ENCODE measurements at places on chromosomes 1 and 21.
A peak's percentile ranks its signal among the peaks of the same experiment; 100 is the strongest.

- DNase-seq = no peak
These were observed 9.2 kb downstream of the PDZK1IP1 start for GRCh38 chr1:47180603-47181094.

DNA sequence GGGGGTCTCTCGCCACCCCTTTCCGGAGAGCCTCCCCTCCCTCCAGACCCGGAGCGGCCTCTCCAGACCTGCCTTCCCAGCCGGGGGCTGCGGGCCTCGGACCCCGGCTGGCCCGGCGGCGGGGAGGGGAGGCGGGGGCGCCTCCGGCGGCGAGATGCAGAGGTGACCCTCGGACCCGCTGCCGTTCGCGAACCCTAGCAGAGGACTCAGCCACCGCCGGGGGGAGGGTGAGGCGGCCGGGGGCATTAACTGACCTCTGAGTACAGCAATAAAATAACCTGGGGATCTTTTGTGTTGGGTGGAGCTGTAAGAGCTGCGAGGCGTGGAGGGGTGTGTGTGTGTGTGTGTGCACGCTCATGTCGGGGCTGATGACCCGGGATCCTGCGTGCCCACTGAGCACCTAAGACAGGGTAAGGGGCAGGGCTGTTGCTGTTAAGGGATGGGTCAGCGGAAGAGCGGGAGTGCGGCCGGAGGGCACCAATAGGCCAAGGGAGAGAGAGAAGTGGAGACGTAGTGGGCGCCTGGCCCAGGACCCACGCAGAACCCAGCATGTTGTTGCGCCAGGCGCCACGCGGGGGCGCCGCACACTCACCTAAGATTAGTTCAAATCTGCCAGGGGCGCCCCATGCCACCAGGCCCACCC, 6.3 kb downstream of the HAPLN2 start:
- DNase-seq = peak; percentile 28

DNA sequence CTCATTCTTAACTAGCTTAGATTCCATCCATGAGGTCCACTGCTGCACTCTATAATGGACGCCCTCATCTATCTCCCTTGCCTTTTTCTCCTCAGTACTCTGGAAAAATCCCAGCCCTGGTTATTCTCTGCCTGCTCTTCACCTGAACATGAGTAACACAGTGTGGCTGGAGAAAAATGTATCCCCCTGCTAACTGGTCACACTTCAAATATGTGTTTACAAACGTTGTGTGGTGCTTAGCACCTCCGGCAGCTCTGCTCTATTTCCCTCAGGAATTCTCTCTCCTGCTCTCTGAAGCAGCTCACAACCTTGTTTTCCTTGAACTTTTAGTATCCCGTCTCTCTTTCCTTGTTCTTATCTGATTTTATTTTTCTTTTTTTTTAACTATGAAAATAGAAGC, 4.1 kb downstream of the SCCPDH start:
- peak; percentile 39 for DNase-seq

DNA sequence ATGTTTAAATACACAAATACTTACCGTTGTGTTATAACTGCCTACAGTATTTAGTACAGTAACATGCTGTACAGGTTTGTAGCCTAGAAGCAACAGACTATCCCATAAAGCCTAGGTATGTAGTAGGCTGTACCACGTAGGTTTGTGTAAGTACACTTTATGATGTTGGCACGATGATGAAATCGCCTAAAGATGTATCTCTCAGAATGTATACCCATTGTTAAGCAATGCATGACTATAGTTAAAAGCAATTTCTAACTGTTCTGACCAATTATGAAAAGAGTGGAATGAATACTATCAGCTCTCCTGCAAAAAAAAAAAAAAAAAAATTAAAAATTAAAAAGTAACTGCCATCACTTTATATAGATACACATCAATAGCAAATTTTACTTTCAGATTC, 11.4 kb downstream of the HP1BP3 start:
- no peak for DNase-seq

- peak; percentile 62 for DNase-seq
These were observed 14.0 kb downstream of the F3 start for GRCh38 chr1:94527447-94528031.

DNA sequence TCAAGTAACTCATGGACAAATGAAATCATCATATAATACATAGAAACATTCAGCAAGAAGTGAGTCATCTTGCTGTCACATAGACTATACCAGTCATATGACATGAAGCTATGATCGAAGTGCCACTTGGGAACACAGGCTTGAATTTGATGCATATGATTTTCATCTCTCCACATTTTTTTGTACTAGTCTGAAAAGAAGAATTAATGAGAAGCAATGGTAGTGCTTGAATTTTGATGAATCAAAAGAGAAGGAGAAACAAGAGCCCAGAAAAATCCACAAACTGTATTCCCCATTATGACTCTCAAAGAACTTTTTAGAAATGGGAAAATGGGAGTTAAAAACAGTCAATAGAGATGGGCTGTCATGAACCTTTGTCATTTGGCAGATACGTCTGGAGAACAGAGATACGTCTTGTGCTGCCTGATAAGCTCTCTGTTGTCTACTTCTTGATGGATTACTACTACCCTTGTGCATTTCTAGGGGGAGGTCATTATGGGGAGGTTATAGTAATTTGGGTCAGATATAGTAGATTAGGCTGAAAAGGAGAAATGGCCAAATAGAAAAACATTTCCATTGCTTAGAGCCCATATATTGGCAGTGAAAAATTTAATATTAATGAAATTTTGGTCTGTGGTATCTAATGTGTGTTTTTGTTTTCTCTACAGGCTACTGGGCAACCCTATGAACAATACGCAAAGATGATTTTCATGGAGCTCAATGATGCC, 8.0 kb upstream of the LEPR start:
- no peak for DNase-seq

- DNase-seq = no peak
These were observed 14.8 kb downstream of the MFSD2A start for GRCh38 chr1:39969531-39970270.

DNA sequence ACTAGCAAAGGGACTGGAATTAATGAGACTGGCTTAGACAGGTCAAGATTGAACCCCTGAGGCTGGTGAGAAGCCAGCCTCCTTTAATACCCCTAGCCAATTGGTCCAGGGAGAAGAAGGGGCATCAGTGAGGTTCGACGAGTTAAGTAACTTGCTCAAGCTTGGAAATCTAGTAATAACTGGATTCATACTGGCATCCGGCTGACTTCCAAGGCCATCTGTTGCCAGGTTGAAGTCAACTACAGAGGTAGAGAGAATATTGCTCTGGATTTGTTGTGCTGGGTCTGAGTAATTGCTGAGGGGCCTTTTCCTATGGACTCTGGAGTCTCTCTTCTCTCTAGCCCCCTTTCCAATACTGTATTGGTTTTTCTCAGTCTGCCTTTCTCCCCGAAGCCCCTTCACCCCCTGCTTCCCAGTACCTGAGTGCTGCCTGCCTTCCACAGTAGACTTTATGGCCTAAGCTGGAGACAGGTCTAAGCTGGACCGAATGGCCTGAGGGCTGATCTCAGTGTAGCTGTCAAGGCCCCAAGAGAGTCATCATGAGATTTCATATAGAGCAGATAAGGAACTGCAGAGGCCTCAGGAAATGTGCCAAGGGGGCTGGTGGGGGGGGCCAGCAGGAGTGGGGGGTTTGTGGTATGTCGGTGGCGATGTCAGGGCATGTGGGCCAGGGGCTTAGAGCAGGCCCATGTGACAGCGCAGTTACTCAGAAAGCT, 42.4 kb upstream of the IL19 start:
- DNase-seq = no peak

All from IMR-90 (cell line).